HS-5 (cell line): ENCODE measurements at places on chromosomes 7 and 10.
A peak's percentile ranks its signal among the peaks of the same experiment; 100 is the strongest.

DNA sequence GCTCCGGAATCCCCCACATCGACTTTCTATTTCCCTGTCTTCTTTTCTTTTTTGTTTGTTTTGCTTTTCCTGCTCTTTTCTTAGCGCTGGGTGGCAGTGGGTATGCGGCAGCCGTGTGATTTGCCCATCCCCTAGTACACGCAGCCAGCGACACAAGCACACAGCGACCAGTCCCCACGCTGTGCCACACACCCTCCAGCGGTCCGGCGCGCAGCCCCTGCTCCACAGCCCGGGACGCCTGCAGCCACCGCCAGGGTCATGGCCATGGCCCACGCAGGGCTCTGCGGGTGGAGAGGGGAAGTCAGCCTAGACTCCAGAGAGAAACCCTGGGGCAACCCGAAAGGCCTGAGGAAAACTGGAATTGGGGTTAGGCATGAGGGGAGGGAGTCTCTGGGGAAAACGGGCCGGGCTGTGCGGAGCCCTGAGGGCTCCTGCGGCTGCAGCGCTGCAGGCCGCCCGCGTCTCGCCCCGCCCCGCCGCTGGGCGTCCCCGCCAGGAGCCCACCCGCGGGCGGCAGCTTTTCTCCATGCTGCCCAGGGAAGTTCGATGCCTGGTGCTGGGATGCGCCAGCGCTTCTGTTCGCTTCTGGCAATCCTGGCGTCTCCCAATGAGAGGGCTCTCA is 2.5 kb downstream of the CHRM2 start:
- DNase-seq: no peak

GRCh38 chr7:44791278-44792219 is 4.9 kb upstream of the PPIA start:
- no peak for DNase-seq

- peak; percentile 88 for DNase-seq
Measured at GRCh38 chr10:117541909-117542705, 439 bp upstream of the EMX2 start.

DNA sequence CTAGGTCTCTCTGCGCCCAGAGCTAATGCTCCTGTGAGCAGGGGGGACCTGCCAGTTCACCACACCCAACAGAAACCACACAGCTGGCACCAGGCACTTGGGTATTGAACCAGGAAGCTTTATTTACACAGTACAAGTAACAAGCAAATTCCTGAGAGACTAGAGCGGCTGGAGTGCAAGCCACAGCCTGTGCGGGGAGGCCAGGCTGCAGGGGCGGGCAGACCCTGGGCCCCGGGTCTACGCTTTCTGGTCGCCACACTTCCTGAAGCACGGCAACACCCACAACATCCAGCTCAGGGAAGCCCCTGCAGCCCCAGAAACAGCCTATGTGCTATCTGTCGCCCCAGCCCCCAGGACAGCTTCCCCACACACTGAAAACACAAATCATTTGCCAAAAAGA is 125.0 kb downstream of the FAM53B start:
- no peak for DNase-seq

GRCh38 chr7:280461-280860 is 9.5 kb upstream of the FOXL3 start:
- DNase-seq: no peak

GRCh38 chr7:31705377-31705776 is 18.4 kb downstream of the PPP1R17 start:
- DNase-seq: no peak

DNA sequence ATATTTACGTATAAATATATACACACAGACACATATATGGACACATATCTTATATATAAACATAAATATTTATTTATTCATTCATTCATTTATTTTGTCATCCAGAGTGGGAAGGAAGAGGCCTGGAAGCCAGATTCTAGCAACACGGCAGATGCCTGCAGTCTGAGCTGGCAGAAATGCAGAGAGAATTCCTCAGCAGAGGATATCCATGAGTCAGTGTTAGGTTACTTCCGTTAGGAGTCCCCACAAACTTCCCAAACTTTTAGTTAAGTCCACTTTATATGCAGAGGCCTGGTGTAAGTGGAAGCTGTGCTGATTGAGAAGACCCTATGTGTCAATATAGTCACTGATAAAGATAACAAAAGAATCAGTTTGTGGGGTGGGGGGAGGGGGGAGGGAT is 89.6 kb downstream of the PPP1R17 start:
- peak; percentile 82 for DNase-seq

- DNase-seq: no peak
Measured at GRCh38 chr7:33667196-33667595, 238.1 kb upstream of the BMPER start.

GRCh38 chr10:94038024-94038423 is 44.3 kb downstream of the PLCE1 start:
- peak; percentile 34 for DNase-seq

GRCh38 chr7:83065714-83066113 is 97.0 kb downstream of the PCLO start:
- DNase-seq: peak; percentile 4

DNA sequence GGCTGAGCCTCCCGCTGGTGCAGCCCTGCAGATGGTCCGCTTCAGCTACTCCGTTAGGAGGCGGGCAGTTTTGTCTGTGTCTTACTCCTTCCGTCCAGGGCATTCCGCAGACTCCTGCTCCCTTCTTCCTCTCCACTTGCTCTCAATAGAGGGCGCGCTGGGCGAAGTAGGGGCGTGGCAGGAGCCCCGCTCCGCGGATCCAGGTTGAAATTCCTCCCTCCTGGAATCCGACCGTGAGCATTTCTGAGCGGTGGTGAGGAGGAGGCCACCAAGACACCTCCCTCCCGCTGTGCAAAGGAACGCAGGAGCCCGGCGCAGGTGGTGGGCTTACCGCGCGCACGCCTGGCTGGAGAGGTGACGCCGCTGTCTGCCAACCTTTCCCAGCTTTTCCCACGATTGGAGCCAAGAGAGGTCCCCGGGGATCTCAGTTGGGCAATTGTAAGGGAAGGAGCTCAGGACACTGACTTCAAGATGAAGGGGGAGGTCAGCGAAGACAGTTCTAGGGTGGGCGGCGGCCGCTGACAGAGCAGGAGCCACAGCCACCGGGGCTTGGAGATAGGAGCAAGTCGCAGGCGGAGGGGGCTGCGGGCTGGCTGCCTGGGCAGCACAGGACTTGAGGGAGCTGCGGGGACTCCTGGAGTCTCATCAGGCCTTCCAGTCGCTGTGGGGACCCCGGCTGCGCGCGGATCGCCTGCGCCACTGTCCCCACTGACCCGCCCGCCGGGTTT is 1011.3 kb downstream of the XPNPEP1 start:
- peak; percentile 4 for DNase-seq

GRCh38 chr7:84677117-84677732 is 482.6 kb upstream of the SEMA3A start:
- DNase-seq: no peak

DNA sequence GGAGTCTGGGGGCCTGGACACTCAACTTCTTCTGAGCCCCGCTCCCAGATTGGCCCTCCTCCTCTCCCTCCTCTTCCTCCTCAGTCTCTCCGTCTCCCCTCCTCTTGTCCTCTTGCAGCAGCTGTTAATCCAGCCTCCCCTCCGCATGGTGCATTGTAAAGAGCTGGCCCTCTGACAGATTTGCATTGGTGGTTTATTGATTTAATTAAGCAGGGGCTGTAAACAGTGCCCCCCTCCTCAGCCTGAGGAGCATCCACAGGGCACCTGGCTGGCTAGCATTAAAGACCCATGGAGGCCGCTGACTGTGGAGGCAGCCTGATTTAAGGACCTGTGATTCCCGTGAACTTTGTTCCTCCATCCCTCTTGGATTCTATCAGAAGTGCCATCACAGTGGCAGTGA is 28.9 kb upstream of the PCBD1 start:
- DNase-seq: no peak

DNA sequence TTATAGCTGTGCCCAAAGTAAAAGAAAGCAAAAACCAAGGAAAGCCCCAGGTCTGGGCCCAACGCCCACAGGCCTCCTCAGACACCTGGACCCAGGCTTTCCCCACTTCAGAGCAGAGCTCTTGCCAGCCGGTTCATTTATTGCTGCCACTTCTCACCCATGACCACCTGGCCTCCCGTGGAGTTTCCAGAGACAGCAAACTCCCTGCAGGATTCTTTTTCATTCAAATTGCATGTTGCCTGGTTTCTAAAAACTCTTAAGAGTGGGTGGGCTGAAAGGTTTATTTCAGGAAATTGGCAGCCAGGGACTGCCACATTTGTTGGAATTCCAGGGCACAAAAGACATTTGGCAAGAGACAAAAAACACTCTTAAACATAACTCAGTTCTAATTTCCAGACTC is 4.7 kb downstream of the VOPP1 start:
- DNase-seq: no peak

GRCh38 chr10:70374775-70375614 is 7.4 kb downstream of the LRRC20 start:
- no peak for DNase-seq

DNA sequence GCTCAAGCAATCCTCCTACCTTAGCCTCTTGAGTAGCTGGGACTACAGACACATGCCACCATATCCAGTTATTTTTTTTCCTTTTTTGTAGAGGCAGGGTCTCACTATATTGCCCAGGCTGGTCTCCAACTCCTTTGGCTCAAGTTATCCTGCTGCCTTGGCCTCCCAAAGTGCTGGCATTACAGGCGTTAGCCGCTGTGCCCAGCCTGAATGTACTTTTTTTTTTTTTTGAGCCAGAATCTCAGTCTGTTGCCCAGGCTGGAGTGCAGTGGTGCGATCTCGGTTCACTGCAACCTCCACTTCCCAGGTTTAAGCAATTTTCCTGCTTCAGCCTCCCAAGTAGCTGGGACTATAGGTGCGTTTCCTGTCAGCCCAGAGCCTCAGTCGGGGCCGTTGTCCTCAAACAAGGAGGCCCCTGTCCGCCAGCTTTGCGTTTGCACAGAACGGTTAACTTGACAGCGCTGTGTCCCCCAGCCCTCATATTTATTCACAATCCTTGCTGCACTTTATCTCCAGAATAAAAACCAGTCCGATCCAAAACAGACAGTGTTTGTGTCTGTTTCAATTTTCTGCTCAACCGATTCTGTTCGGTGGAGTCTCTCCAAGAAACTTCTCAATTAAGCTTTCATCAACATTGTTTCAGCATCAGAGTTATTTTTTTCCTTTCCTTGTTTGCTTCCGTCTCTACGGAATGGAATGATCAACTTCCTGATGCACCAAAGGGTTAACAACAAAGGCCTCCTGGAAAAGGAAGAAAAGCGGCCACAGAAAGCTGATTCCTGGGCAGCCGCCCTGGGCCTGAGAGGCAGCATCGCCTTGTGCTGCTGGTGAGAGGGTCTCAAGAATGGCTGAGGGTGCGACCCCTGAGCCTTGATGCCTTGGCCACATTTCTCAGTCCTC is 64.5 kb downstream of the PDIA4 start:
- no peak for DNase-seq

GRCh38 chr10:70145166-70145665 is 1.3 kb downstream of the TYSND1 start:
- DNase-seq: no peak

- DNase-seq: no peak
Measured at GRCh38 chr7:84705706-84706105, 481.1 kb downstream of the SEMA3D start.

DNA sequence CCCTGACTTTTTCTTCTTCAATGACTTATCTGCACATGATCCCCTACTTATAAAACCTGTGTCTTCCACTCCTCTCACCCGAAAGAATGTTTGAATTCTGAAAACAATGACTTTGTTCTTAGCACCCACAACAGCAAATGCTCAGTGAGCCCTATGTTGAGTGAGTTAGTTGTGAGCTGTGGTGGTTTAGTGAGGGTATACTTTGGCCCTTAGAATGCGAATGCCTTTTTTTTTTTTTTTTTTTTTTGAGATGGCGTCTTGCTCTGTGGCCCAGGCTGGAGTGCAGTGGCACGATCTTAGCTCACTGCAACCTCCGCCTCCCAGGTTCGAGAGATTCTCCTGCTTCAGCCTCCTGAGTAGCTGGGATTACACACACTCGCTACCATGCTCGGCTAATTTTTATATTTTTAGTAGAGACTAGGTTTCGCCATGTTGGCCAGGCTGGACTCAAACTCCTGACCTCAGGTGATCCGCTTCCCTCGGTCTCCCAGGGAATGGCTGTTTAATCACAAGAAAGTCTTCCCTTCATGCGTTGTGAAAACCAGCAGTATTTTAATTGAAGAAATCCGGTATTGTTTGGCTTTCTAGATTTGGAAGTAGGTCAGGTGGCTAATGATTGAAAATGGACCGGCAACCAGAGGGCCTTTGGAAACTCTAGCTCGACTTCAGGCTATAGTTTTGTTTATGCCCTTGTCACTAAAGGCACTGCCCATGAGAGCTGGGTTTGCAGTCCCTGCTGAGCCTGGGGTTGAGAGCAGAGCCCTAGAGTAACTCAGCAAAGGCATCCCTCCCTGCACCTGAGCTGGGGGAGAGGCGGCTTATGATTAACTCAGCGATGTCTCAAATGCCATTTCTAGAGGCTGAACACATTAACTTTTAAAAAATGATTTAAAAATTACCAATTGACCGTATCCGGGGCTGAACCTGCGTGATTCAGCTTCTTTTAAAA is 41.3 kb downstream of the CUX1 start:
- DNase-seq: no peak

DNA sequence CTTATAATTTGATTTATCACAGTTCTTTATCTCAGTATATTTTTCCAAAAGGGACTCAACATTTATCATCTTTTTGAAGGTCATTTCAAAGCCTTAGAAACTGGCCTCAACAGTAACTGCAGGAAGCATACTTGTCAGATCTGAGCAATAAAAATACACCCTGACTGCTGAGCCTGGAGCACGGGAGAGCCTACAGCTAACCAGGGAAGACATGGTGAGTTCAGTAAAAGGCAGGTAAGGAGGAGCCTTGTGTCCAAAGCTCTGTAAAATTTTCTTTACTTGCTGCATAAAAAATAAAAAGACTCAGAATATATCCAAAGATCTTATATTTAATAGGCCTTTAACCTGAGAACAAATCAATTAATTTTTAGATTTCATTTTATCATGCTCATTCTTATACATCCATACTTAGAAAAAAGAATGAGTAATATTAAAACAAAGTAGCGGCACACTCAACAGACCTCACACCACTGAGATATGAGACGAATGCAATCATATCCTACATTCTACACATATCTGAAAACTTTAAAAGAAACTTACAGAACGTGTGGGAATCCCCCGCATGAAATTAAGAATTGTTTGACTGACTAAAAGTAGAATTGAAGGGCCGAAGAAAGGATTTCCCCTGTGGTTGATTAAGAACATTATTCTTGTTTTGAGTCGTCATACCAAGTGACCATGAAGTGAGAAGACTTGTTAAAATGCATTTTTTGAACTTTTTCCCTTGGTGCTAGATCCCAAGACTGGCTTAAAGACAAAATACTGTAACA is 296.4 kb upstream of the MKLN1 start:
- no peak for DNase-seq

DNA sequence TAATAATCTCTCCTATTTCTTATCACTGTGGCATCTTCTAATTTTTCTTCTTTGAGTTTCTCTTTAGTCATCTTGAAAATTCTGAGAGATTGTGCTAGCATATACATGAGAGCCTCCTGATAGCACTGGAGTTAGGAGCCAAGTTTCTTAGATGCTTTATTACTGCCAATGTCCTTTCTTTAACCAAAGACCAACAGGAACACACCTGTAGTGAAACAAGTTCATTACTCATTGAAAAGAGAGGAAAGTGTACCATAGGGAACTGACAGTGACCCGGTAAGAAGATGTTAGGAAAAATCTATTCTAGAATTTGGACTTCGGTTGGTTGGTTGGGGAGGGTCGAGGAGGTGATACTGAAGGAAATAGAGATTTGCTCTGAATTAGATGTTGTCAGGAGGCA is 27.1 kb upstream of the CD36 start:
- DNase-seq: no peak
